ENCODE measurements at places on chromosomes 2 and 18. TPM values are rescaled to one million over a fixed set of nuclear protein-coding genes. Genes with fewer than 3 reads are reported as not detected.

The NCKAP1 gene
- 109 TPM for total RNA-seq

The MAP4K4 gene
- 120 TPM for total RNA-seq

The PROM2 gene
- total RNA-seq: 0.19 TPM

The IL36A gene
- not detected for total RNA-seq

The FAM124B gene
- total RNA-seq: not detected

The TTC21B gene
- total RNA-seq: 6.3 TPM

The ASB18 gene
- 0.03 TPM for total RNA-seq

The OTX1 gene
- 1.8 TPM for total RNA-seq

The ERFE gene
- 6.7 TPM for total RNA-seq

The CDH19 gene
- total RNA-seq: 1.2 TPM

The BMP10 gene
- total RNA-seq: not detected

The GNAL gene
- total RNA-seq: 8.0 TPM

The ARHGEF33 gene
- not detected for total RNA-seq

The OR6B2 gene
- not detected for total RNA-seq

The SKOR2 gene
- not detected for total RNA-seq

The UGT1A1 gene
- 0.88 TPM for total RNA-seq

The SRD5A2 gene
- not detected for total RNA-seq

The RAX gene
- not detected for total RNA-seq

The IL36B gene
- total RNA-seq: not detected

The DCTN1 gene
- total RNA-seq: 107 TPM

The MYO5B gene
- total RNA-seq: 8.9 TPM

The SLC66A3 gene
- 36.2 TPM for total RNA-seq

The INHBB gene
- 22.9 TPM for total RNA-seq

The MXD1 gene
- 1.7 TPM for total RNA-seq

The SP9 gene
- 2.2 TPM for total RNA-seq

Measured in A549 treated with GW870086 at 1 μM for 4 hours (cell line).